ENCODE measurements at places on chromosomes 11 and 22. TPM values are rescaled to one million over a fixed set of nuclear protein-coding genes. Genes with fewer than 3 reads are reported as not detected.
A peak's percentile ranks its signal among the peaks of the same experiment; 100 is the strongest.

CHRNA10 gene
- total RNA-seq, result 2.6 TPM

OR8D1 gene
- not detected for total RNA-seq

FZD4 gene
- not detected for total RNA-seq

DNA sequence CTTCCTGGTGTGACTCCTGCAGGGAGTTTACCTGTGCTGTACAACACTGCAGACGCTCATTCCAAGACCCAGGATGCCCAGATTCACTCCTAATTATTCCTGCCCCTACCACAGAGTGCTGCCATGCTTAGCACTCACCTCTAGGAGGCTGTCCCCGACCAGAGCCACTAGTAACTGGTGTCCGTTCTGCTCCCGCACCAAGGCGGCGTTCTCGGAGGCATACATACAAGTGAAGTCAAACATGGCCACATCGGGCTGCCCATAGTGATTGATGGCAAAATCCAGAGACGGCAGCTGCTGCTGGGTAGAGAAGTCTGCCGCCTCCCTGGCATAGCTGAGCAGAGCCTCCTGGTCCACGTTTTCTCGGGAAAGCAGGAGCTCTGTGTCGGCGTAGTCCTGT is 122.3 kb upstream of the BID start:
- no peak for DNase-seq

- no peak for DNase-seq
Observed at GRCh38 chr11:46948378-46949131, 12.0 kb downstream of the CSTPP1 start.

DNA sequence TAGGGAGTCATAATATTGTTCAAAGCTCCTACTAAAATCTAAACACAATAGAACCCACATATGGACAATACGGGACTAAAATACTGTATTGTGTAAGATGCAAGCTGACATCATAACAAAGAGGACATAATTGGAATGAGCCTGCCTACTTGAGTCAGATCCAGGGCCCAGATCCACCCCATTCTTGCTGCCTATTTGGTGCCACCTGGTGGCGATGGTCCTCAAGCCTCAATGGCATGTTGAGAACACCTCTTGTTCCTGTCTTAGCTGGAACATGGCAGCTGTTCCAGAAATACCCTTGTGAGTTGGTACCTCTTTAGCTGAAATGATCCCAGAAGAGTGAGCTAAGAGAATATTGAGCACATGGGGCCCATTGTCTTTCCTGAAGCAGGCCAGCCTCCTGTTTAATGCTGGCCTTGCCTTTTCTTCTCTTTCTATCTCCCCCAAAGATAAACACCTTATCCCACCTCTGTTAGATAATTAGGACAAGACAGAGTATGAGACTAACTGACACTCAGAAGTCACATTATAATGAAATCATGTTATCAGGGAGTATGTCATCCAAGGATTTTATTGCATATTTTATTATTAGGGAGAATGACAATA is 680.9 kb upstream of the ANO5 start:
- DNase-seq, result peak; percentile 36

DNA sequence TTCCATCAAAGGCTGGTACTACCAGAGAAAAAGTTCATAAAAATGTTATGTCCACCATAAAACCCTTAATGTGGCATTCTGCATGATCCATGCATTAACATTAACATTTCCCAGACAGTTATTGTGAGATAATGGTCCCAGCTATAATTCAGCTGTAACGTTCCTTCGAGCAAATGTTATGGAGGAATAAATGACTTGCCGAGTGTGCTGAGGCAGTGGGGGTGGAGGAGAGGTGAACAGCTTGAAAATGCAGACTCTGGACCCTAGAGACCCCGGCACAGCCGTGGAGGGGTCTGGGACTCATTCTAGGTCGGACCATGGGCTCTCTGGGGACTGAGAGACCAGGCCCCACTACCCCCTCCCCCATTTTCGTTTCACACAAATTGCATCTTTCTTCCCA is 141.9 kb downstream of the PKNOX2 start:
- no peak for DNase-seq

DNA sequence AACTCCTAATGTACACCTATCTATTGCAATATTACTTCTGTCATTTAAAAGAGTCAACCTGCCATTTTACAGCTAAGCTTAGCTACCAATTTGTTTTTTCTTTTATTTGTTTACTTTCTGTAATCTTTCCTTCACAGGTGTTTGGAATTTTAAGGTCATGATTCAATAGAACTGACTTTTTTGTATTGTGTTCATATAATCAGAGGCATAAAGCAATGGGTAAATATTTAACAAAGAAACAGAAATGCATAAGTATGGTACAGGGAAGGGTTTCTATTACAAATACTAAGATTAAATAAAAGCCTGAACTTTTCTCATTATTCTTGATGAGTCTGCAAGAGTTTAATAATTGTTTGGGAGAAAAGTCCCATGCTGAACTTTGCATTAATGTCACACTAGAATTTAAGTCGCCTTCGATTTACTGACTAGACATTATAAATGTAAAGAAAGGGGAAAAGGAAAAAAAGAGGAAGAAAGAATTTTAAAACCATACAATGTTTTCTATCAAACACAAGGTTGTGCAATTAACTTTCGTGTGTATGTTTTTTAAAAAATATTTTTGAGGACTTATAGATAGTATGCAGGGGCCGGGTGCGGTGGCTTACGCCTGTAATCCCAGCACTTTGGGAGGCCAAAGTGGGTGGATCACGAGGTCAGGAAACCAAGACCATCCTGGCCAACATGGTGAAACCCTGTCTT is 35.0 kb upstream of the HIPK3 start:
- no peak for DNase-seq

- DNase-seq, result no peak
Observed at GRCh38 chr22:26215736-26216135, 46.5 kb downstream of the SEZ6L start.

DNA sequence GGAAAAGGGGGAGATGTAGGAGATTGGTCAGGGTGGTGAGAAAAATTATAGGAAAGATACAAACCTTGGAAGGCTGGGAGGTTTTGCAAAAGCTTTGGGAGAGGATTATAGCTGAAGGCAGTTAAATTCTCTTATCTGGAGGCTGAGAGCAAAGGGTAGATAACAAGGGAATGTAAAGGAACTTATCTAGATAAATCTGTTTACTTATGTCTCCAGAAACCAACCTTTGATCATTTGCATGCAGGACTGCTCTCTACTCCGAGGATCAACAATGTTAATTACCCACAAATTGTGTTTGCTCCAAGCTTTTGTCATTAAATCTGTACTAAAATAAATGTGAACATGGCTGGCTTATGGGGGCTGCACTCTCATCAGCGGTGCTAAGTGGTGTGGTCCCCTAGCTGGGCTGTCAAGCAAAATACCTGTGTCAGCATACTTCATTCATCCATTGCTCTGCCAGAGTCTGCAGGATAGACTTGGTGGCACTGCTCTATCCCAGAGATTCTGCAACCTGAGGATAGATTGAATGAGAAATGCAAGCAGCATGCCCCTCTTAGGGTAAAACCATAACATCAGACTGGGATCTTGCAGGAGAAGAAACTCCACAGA is 1599.2 kb upstream of the TENM4 start:
- no peak for DNase-seq

PICALM gene
- total RNA-seq, result 115 TPM

THY1 gene
- total RNA-seq, result not detected

DNA sequence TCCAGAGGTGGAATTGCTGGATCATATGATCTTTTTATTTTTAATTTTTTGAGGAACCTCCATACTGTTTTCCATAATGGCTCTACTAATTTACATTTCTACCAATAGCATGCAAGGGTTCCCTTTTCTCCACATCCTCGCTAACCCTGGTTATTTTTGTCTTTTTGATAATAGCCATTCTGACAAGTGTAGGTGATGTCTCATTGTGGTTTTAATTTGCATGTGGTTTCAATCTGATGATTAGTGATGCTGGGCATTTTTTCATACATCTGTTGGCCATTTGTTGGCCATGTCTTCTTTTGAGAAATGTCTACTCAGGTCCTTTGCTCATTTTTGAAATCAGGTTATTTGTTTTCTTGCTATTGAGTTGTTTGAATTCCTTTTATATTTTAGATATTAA is 15.4 kb upstream of the OR4D5 start:
- DNase-seq, result no peak

GRCh38 chr11:45995342-45995734 is 72.9 kb downstream of the LARGE2 start:
- DNase-seq, result no peak

IFITM2 gene
- total RNA-seq, result 2,197 TPM

GRCh38 chr11:110455718-110456117 is 26.0 kb downstream of the FDX1 start:
- no peak for DNase-seq

- no peak for DNase-seq
Observed at GRCh38 chr11:46668480-46669085, 31.8 kb downstream of the ARHGAP1 start.

PYGM gene
- 2.9 TPM for total RNA-seq

- no peak for DNase-seq
Observed at GRCh38 chr11:76729214-76729613, 53.9 kb upstream of the TSKU start.

DNA sequence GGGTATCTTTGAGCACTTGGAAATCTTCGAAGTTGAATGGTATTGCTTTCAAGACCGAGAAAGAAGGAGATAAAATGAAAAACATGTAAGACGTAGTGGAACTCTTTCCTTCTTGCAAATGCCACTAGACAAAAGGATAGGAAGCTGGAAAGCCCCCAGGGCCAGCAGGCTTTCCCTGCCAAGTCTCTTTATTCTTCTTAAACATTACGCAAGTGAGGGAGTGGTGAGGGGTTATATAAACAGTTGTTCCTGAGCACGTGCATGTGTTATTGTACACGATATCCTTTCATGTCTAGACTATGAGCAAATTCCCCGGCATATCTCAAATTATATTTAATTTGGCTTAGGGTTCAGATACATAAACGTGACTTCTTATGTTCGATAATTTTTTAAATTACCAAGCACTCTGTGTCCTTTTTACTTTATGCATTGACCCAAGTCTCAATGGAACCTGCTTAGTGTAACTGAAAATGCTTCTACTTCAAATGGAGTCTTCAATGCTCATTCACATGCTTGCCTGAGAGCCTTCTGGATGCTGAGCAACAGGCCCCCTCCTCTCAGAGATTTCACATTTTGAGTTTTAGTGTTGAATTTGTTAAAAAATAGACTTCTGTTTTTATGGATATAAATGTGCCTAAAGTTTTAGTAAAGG is 59.0 kb downstream of the PPP2R1B start:
- DNase-seq, result no peak

DNA sequence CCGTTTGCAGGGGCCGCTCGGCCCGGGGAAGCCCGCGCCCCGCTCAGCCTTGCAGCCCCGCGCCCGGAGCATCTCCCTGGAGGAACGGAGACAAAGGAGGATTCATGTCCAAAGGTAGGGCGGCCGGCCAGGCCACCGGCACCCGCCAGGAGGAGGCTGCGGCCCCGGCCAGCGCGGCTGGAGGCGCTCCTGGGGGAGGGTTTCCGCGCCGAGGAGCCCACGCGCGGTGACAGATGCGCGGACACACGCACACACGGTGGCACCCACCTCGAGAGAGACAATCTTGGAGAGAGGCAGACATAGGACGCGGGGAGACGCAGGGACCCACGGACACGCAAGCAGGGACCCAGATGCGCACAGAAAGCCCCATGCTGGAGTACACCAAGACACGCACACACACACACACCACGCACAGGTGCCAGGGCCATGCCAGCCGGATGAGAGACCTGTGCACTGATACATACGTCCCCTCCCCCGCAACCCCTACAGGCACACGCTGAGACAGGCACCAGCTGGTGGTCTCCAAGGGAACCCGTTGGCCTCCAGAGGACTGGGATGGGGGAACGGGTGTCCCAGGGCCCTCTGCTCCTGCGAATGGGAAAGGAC is 7.8 kb downstream of the SEPTIN3 start:
- no peak for DNase-seq

- DNase-seq, result no peak
Observed at GRCh38 chr11:47204637-47204989, 10.2 kb upstream of the DDB2 start.

DNA sequence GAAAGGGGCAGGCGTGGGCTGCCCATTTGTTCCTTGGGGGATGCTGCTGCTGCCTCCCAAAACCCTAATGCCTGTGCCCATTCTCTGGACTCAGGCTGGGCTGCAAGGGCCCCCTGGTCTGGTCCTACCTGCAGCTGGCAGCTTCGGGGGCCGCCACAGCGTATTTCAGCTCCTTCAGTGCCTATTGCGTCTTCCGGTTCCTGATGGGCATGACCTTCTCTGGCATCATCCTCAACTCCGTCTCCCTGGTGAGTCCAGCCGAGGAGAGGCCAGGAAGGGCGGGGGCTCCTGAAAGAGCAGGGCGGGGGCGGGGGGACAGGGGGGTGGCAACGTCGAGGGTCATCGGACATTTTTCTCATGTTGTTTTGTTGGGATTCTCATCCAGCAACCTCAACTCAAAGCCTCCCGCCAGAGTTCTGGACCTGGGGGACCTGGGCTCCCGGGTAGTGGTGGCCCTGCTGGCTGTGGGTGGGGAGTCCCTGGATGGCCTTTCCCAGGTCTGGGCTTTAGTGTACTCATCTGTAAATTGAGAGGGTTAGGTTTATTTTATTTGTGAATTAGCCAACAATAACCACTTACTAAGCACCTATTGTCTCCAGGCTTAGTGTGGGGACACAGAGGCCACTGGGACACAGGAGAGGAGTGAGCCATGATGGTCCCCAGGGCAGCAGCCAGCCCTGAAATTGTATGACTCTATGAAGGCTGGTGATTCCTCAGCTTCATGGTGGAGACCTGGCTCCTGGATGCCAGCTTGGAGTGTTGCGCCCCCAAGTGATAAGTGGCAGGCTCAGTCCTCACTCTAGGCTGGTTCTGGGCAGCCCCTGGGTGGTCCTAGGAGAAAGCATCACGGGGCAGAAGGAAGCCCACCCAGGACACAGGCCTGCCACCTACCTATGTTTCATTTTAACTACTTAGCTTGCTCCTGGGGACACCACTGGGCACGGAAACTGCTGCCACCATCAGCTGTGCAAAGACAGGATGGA is 36.0 kb downstream of the CAPN1 start:
- DNase-seq, result no peak

DNA sequence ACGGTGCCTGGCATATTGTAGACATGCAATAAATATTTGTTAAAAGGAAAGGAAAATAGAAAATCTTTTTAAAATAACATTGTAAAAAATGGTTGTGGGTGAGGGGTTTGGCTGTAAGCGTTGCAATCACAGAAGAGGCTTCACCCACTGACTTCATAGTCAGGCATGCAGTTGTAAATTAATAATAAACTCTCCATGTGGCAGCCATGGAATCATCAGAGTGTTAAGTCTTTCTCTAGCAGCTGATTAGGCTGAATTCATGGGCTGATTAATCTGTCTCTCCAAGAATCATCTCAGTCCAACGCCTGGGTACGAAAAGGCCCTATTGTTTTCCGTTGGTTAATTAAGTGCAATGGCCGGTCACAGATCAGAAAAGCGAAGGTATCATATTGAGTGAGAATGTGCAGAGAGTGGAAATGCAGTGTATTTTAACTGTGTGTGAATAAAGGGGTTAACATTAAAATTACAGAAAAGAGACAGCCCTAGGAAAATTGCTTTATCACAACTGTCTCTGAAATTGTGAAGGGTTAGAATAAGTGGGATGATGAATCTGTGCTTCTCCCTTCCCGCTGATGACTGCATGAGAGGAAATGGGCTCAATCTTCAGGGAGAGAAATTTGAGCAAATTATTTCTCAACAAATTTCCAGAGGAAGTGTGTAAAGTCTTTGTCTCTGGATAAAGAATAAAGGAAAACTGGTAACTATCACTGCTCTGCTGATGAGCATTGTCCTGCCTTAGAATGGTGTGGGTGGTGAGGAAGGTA is 269.0 kb downstream of the FAM76B start:
- no peak for DNase-seq
